ENCODE measurements at places on chromosomes 5 and 9. TPM values are rescaled to one million over a fixed set of nuclear protein-coding genes. Genes with fewer than 3 reads are reported as not detected.

The ABLIM3 gene
- total RNA-seq: 15.9 TPM

The HMCN2 gene
- total RNA-seq: 0.05 TPM

The SLC46A2 gene
- total RNA-seq: not detected

The FBN2 gene
- 11.8 TPM for total RNA-seq

The KCNIP1 gene
- 0.36 TPM for total RNA-seq

The PCSK1 gene
- 0.02 TPM for total RNA-seq

The PCDHGA6 gene
- 1.9 TPM for total RNA-seq

The PCDHGB1 gene
- 2.0 TPM for total RNA-seq

The CYSRT1 gene
- total RNA-seq: 5.1 TPM

DNA sequence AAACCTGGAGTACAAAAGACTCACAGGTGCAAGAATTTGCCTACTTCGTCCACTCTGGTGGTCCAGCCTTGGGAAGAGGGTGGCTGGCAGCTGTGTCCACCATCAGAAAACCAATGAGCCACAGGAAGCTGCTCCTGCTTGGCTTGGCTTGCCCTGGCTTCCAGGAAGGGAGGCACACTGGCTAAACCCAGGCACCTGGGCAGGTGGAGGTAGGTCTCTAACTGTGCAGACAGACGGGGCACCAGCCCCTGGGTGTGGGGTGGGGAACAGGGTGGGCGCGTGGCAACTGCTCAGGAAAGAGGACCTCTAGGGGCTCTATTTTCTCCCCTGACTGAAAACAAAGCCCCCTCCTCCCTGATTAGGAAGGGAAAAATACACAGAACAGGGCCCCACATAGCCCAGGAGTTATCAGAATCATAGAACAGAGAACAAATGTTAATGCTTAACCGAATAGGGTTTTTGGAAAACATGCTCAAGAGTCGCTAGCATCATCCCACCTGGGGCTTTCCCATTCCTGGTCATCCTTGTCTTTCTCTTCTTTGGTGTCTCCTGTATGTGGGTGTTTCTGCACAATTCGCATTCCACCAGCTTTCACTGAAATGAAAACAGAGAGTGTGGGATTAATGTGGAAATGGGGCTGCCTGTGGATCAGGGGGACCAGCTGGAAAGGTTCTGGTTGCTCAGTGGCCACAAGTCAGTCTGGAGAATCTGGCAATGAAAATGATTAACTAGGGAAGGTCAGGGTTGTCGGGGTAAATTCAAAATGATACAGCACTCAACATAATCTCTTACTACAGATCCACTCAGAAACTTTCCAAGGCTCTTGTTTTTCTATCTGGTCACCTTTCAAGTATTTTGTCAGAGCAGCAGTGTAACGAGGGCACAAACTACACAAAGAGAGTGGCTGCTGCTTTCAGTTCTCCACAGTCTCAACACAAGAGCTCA lies 13.1 kb downstream of the DAP start:
- DNase-seq: no peak

- DNase-seq: no peak
These were observed 62.9 kb downstream of the MAMDC2 start for GRCh38 chr9:70106571-70106970.

- no peak for DNase-seq
These were observed 46.2 kb upstream of the FSD1L start for GRCh38 chr9:105401651-105402050.

DNA sequence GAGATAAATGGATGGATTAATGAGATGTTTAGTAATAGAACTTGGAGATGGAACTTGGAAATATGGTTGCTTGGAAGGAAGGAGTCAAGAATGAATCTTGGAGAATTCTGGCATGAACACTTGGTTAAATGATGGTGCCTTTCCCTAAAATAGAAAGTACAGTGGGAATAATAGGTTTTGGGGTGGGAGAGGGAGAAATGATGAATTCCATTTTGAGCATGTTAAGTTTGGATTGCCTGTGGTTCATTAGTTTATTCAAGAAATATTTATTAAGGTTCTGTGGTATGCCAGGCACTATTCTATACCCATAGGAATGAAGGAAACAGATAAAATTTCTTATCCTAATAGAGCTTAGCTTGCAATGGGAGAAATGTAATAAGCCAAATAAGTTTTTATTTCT lies 58.4 kb downstream of the PBX3 start:
- no peak for DNase-seq

- peak; percentile 63 for DNase-seq
These were observed 118.4 kb downstream of the INSYN2B start for GRCh38 chr5:169861934-169862333.

GRCh38 chr5:103262422-103262871 lies 3.9 kb downstream of the MACIR start:
- DNase-seq: no peak

DNA sequence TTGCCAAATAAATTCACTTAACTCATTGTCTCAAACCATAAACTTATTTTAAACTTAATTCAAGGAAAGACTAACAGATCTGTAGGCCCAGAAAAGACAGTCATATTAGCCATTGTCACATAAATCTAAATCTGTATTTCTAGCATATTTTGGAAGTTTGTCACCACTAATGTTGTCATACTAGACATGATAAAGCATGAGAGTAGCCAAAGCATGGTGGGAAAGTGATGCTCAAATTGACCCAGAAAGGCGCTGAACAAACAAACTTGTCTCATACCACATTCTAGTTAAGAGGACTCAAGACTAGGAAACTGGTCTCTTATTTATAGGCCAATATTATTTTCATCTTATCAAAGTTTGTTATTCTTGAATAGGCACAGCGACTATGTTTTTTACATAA lies 99.4 kb downstream of the VCAN start:
- DNase-seq: no peak

- DNase-seq: no peak
These were observed 138.3 kb downstream of the PBX3 start for GRCh38 chr9:125885405-125886034.

DNA sequence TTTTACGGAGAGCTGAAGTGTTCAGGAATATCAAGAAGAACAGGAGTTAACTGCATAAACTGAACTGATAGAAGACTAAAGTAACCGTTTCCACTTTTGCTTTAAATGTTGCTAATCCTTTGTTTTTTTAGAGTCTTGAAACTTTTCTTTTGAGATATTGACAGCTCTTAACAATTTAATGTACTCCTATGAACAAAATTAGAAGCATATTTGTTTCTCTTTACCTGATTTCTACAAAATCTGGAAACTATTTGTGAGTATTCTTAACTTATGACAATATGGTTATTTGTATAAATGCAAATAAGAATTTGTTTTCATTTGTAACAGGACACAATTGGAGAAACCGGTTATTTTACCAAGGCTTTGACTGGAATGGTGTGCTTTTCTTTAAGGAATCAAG lies 89.5 kb upstream of the FAM120A start:
- no peak for DNase-seq

GRCh38 chr5:170791325-170791954 lies 7.9 kb downstream of the GABRP start:
- DNase-seq: no peak

DNA sequence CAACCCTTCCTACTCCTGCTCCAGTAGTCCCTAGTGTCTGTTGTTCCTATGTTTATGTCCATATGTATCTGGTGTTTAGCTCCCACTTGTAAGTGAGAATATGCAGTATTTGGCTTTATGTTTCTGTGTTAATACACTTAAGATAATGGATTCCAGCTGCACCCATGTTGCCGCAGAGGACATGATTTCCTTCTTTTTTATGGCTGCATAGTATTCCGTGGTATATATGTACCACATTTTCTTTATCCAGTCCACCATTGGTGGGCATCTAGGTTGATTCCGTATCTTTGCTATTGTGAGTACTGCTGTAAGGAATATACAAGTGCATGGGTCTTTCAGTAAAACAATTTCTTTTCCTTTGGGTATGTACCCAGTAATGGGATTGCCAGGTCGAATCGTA lies 5.2 kb upstream of the ARRDC3 start:
- DNase-seq: no peak

DNA sequence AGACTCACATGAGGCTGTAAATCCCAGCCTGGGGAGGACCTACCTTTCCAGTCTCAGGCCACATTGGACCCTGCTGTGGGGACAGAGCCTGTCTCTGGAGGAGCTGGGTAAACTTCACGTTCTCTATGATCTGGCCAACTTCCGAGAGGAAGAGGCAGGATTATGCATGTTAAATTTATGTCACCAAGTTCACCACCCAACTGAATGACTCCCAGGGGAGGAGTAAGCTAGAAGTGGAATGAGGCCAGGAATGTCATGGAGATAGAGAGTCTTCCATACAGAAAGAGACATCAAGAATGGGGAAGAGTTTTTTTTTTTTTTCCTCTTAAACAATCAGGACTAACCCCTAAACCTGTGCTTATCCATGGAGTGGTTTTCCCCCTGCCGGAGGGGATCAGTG lies 90.3 kb upstream of the PALM2AKAP2 start:
- peak; percentile 16 for DNase-seq

- DNase-seq: peak; percentile 76
These were observed 487.5 kb upstream of the SGCD start for GRCh38 chr5:155839251-155840037.

Measured in A172 (cell line).